ENCODE measurements at places on chromosomes 2 and 18.

DNA sequence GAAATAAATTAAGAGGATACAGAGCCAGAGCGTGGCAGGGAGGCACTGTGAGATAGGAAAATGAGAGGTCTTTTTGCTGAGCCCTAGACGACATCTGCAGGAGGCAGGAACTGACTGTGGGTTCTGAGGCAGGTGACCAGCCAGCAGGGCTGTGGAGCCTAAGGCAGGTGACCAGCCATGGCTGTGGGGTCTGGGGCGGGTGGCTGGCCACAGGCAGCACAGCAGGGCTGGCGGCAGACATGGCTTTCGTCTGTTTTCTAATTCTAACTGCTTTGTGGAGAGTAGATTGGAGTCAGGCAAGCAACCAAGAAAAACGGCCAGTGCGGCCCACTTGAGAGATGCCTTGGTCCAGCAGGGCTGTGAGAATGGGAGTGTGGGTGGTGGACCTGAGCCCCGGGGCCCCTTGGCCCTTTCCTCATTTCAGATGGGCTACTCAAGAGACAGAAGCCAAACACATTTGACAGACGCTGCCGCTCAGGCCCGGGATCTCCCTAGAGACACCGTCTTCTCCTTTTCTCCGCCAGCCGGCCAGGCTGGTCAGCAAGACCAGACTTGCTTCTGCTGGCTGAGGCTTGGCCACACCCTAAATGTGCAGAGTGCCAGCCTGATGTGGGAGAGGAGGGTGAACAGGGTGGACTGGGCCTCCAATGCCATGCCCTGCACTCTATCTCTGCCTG is 19.7 kb upstream of the GNAL start:
- no peak for DNase-seq

GRCh38 chr18:46407486-46408166 is 249.4 kb downstream of the LOXHD1 start:
- DNase-seq, result peak; percentile 26

GRCh38 chr18:55908901-55909366 is 320.9 kb upstream of the TCF4 start:
- DNase-seq, result no peak

GRCh38 chr2:72149556-72150156 is 2.0 kb upstream of the CYP26B1 start:
- no peak for DNase-seq

DNA sequence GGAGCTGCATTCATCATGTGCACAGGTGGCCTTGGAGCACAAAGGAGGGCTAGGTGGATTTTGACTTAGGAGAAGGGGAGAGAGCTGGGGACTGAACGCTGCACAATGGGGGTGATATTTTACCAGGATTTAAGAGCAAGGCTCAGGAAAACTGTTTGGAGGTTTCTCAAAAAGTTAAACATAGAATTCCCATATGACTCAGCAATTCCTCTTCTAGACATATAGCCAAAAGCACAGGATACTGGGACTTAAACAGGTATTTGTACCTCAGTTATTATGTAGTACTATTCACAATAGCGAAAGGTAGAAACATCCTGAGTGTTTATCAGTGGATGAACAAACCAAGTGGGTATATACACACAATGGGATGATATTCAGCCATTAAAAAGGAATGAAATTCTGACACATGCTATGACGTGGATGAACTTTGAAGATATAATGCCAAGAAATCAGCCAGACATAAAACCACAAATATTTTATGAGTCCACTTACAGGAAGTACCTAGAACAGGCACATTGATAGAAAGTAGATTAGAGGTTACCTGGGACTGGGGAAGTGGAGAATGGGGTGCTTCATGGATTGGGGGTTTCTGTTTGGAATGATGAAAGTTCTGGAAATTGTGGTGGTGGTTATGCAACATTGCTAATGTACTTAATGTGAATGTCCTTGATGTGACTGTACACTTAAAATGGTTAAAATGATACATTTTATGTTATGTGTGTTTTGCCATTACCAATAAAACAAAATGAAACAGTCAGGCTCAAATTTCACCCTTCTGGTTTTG is 216.9 kb downstream of the HAUS1 start:
- DNase-seq, result no peak

- DNase-seq, result no peak
These were observed 317.6 kb downstream of the TNS1 start for GRCh38 chr2:217685255-217685605.

- DNase-seq, result peak; percentile 90
These were observed 121.0 kb upstream of the SLC39A10 start for GRCh38 chr2:195535911-195536522.

DNA sequence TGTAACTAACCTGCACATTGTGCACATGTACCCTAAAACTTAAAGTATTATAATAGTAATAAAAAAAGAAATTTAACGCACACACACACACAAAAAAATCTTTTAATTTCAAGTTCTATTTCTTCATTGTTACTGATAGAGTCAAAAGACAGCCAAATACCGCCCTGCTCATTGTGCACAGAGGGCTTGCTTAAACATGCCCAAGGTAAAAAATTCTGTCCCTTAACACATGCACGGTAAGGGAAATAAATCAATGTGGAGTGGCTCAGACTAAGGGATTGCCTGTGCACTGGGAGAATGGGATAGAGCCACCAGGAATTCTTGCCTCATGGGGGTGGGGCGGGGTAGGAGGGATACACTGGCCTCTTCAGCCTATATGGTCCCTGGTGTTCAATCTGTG is 468.0 kb downstream of the NUP35 start:
- no peak for DNase-seq

GRCh38 chr18:47050468-47050867 is 15.0 kb upstream of the ELOA2 start:
- DNase-seq, result peak; percentile 28

GRCh38 chr18:64401268-64402060 is 252.6 kb upstream of the LINC00305 start:
- DNase-seq, result no peak

- no peak for DNase-seq
These were observed 3.2 kb upstream of the GPR35 start for GRCh38 chr2:240622060-240622411.

DNA sequence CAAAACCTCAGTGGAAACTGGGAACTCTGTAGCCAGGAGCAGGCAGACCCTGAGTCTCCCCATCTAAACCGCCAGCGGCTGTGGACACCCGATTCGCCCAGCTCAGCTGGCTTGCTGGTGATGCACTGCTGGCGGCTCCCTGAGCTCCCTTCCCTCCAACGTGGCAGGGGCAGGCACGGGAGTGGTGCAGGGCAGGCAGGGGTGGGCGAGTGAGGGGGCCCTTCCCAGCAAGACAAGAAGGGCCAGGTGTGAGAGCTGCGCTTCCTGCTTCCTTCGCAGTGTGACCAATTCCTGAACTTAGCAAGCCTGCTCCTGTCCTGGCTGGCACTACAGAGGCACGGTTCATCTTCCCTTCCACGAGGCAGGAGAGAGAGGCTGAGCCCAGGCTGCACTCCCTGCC is 12.3 kb upstream of the SEMA4C start:
- no peak for DNase-seq

- no peak for DNase-seq
These were observed 107.7 kb downstream of the INHBB start for GRCh38 chr2:120453635-120453998.

GRCh38 chr2:181784556-181784955 is 104.2 kb upstream of the NEUROD1 start:
- no peak for DNase-seq

DNA sequence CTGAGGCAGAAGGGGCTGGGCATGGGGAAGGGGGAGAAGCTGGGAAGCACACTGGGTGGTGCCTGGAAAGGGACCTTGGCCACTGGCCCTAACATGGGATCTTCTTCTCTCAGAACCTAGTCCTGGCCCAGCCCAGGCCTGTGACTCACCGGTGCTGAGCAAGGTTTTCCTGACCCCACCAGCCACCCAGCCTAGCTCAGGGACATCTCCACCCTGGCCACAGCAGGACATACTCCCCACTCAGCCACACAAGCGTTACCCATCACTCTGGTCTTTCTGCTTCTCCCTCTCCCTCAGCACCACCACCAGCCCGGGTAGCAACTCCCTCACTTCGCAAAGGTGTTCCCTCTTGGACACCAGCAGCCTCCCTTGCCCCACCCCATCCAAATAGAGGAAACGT is 22.8 kb downstream of the TNS1 start:
- DNase-seq, result no peak

DNA sequence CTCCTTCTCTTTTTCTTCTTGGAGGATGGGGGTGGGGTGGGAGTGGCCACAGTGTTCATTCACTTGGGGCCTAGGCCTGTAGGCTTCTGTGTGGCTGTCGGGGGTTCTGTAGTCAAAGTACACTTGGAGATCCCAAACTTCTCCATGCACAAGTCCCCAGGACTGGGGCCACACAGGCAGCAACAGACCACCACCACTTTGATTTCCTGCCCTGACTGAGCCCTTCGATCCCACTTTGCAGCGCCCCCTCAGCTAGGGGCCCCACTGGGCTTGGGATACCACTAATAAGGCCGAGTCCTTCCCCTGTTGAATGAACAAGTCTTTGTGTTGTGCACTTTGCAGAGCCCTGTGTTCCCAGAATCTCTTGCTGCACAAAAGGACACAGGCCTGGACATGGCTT is 5.5 kb upstream of the TEX51 start:
- DNase-seq, result no peak

GRCh38 chr18:62486290-62486964 is 36.4 kb upstream of the ZCCHC2 start:
- peak; percentile 59 for DNase-seq

- no peak for DNase-seq
These were observed 36.8 kb upstream of the IGFBP2 start for GRCh38 chr2:216596236-216596979.

DNA sequence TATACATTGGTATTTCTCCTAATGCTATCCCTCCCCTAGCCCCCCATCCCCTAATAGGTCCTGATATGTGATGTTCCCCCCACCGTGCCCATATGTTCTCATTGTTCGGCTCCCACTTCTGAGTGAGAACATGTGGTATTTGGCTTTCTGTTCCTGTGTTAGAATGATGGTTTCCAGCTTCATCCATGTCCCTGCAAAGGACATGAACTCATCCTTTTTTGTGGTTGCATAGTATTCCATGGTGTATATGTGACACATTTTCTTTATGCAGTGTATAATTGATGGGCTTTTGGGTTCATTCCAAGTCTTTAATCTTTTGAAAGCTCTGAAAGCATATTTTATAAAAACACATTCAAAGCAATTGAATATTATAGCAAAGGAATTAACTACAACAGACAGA is 1169.4 kb upstream of the ZEB2 start:
- no peak for DNase-seq

- DNase-seq, result peak; percentile 78
These were observed at the start of gene CLIP4 for GRCh38 chr2:29114946-29115609. CLIP4 (plus strand) TSS chr2:29115415; CDS start chr2:29121389, 5,974 bp downstream.

- DNase-seq, result no peak
These were observed 55.6 kb downstream of the TGFA start for GRCh38 chr2:70498054-70498453.

DNA sequence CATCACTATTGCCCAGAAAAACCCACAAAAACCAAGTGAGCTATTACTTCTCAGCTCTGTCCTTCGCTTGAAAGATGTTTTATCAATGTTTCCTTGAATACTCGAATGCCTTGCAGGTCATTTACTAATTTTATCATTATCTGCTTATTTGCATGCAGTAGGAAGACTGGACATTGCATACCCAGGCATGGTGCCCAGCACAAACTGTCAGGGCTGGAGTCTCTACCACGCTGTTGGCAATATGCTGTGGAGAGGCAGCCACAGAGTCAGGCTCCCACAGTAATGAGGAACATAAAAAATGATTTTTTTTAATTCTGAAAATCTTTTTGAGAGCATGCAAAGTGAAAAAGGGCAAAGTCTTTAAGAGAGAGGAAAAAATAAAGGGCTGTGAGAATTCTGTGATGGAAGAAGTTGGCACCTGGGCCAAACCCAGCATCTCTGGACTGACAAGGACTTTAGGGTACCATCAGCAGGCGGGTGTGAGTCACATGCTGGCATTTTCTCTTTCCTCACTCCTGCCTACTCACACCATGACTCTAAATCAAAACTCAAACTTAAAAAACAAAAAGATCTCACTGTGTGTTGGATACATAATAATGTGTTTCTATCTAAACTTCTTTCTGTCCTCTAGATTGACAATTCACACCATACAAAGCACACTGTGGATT is 709.8 kb upstream of the FANCL start:
- DNase-seq, result no peak

GRCh38 chr18:55457028-55457427 is 131.0 kb downstream of the TCF4 start:
- no peak for DNase-seq

- no peak for DNase-seq
These were observed 338.7 kb downstream of the TXNL1 start for GRCh38 chr18:56299740-56300139.

- DNase-seq, result no peak
These were observed 151.2 kb downstream of the CAPN13 start for GRCh38 chr2:30656079-30656478.

DNA sequence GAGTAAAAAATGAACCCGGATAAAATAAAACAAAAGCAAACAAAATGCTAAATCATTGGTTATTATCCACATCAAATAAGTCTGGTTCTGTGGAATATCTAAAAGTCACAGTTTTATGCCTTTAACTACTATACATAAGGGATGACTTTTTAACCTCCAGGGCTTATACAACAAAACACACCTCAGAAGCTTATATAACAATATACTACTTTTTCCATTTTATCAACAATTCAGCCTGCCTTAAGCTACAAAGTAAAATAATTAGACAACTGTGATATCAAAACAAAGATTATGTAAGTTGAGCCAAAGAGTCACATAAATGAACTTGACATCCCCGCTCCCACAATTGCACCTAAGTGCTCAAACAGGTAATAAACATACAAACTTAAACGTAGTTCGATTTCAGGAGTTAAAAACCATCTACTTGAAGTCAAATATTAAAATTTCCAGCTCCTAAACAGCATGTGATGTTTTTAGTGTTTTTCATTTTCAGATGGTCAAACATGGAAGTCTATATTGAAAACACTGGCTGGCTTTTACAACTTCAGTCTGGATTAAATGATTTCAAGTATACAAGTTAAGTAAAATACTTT is 54.7 kb downstream of the ATIC start:
- DNase-seq, result no peak

DNA sequence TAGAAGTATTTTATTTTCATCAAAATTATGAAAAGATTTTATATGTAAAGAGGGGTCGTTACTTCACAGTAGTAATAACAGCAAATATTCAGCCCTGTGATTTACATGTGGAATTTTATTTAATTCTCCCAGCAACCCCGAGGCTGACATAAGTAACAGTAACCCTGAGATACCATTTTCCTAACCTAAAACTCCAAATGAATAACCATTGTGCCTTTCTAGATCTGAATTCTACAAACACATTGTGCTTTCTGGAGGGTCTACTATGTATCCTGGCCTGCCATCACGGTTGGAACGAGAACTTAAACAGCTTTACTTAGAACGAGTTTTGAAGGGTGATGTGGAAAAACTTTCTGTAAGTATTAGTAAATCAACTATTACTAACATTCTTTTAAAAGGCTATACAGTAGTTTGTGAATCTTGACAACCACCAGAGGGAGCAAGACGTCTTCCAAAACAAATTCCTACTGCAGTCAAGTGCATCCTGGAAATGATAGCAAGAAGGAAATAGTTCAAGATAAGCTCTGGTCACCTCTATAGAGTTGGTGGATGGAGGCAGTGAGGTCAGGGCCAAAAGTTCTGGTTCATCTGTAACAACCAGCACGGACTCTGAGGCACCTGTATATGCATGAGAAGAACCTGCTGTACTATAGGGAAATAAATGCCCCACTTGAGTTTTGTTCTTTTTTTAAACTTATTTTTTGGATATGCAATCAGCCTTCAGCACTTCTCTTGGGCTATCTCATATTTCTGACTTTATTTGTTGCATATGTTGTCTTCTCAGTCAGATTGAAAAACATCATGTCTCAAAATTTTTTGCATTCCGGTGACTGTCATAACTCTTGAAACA is 37.4 kb downstream of the ACTR2 start:
- DNase-seq, result peak; percentile 20
